Choroid plexus epithelial cell (primary cell): ENCODE measurements at places on chromosomes 7 and 10.

DNA sequence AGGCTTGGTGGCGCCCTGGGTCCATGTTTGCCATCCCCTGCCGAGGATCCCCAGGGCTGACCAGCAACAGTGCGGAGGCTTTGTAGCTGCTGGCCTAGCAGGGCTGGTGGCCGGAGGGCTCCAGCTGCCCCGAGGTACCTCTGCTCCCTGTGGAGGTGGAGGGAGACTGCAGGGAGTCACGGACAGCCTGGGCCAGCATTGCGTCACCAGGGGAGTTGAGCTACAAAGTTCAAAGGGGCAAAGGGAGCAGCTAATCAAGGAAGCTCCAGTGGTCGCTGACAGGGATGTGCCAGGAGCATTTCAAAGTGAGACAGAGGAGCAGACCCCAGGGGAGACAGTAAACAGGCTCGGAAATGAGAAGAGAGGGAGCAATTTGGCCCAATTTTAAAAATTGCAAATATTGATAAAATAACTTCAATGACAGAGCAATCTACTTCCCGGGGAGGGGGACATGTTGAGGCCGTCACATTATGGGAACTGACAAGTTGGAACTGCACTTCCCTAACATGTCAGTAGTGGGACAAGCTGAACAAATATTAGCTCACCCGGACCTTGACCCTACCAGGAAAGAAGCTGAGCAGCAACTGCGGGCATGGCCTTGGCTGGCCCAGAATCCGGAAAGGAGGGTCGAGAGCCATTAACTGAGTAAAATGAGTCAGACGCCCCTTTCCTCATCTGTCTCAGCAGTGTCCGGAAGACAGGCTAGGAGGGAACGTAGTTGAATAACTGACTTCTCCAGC lies 39.4 kb downstream of the BTBD16 start:
- DNase-seq = peak; percentile 41

DNA sequence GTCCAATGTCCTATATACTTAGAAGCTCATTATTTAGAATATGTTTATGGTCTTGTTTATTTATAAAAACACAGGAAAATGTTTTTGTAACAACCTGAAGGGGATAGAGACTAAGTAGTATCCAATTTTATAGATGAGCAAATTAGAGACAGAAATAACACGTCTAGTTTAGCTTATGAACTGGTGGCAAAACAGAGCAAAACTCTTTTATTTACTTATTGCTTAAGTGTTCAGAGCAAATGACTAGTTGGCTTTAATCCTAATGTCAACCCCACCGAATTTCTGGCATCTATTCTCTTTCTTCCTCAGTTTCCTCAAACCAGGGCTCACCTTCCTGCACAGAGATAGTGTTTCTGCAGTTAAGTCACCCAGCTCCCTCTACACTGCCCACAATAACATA lies 792.8 kb downstream of the REEP3 start:
- DNase-seq = no peak

GRCh38 chr10:62199584-62199983 lies 69.1 kb downstream of the RTKN2 start:
- peak; percentile 4 for DNase-seq

DNA sequence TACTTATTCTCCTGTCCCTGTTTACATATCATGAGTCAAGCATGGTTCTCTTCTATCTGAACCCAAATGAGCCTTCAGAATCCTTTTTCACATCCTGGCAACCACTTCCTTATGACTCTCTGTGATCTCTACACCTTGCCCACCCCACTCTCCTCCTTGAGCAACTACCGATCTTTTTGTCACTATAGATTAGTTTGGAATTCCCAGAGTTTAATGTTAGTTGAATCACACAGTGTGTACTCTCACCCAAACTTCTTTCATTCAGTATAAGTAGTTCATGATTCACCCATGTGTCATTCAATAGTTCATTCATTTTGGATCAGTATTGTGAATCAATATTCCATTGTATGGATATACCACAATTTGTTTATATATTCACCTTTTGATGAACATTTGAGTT lies 55.3 kb downstream of the TFAM start:
- DNase-seq = no peak

- DNase-seq = no peak
These were observed 34.5 kb upstream of the GSAP start for GRCh38 chr7:77450613-77451012.

- no peak for DNase-seq
These were observed 37.6 kb upstream of the GPR22 start for GRCh38 chr7:107432261-107432660.

DNA sequence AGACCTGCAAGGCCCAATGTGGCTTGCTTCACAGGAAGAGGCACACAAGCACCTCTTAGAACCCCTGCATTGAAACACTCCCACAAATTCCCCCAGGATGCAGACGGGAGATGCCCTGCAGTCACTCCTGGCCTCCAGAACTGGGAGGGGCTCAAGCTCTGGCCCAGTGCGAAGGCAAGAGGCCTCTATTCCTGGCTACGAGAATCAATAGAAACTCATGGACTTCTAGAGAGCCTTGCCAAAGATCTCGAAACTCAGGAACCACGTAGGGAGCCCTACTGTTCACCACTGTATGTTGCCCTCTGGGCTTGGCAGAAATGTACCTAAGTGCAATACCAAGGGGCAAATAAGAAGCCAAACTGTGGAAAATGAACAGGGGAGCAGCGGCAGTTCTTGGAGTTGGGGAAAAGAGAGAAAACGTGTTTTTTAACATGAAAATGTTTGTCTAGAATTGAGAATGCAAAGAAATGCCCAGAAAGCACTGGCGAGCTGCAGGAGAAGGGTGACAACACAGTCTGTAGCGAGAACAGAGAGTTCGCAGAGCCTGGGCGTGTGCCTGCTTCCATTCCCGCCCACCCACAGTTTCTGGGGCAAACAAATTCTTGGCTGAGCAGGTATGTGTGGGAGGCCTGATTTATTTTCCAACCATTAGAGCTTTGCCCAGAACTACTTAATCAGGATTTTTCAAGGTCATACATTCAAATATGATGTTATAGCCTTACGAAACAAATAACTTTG lies 260.5 kb upstream of the KLF14 start:
- DNase-seq = peak; percentile 28

DNA sequence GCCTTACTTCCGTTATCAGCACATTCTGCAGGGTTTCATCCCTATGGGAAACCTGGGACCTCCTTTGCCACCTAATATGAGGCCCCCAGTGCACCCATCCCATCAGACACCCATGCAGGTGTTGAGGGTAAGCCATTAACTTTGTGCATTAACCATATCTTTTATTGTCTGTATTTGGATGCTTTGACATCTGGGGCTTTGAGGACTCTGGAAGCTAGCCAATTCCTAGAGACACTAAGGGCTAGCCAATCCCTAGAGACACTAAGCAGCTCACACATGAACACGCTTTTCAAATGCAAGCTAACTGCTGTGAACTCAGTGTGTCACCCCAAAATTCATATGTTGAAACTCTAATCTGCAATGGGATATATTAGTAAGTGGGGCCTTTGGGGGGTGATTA lies 272.5 kb upstream of the COBL start:
- DNase-seq = no peak

GRCh38 chr10:21910798-21911197 lies 92.7 kb downstream of the DNAJC1 start:
- DNase-seq = no peak

DNA sequence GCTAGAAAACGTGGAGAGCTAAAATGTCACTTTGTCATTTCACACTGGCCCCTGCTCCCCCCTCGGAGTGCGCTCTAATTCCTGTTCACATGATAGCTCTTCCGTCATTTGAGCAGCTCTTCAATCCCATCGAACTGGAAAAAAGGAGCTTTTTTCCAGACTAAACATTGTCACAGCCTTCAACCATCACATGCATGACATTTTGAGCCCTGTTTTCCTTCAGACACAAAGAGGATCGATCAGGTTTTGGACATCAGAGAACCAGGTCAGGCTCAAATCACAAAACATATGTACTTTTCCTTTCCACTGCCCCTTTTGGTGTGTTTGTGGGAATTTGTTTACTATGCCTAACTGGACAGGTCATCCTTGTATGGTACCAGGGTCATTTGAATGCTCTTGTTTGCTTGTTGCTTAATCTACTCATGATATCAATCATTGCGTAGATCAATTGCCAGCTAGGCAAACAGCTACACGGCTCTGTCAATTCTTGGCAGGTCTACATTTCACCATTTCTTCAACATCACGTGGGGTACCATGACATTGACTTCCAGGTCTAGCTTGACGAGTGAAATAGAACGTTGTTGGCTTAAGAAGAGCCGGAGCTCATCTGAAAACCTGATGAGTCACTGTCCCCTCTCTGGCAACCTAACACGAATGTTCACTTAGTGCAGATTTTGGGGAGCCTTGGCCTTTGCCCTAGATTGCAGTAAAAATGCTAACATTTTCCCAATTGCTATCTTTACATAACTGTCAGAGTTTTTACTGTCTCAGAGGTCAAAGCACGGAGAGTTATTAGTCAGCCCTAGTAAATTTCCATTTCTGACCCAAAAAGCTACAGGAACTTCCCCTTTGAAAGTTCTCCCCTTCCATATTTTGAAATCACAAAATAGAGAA lies 87.3 kb downstream of the LYZL2 start:
- DNase-seq = peak; percentile 63

DNA sequence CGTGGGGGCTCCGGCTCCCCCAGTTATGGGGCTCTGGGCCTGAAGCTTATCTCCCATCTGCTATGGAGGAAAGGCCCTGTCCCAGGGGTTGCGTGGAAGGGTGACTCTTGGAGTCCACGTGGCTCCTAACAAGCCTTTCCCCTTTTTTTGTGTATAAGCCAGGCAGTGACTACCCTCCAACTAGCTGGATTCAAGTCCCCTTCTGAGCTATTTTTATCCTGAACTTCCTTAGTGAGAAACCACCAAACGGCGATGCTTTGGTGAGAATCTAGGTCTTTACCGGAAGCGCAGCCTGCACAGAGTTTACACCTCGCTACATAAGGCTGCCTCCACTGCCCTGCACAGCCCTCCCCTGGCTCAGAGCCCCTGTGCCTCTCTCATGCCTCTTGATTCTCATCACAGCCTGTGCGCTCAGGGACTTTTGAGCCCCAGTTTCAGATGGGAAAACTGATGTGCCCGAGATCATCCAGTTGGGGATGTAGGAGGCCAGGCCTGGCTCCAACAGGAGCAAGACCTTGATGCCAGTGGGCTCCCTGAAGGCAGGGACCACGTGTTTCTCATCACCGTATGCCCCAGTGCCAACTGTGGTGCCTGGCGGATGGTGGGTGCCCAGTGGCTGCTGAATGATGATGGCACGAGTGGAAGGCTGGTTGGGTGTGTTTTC lies 102.3 kb upstream of the PPIF start:
- no peak for DNase-seq

DNA sequence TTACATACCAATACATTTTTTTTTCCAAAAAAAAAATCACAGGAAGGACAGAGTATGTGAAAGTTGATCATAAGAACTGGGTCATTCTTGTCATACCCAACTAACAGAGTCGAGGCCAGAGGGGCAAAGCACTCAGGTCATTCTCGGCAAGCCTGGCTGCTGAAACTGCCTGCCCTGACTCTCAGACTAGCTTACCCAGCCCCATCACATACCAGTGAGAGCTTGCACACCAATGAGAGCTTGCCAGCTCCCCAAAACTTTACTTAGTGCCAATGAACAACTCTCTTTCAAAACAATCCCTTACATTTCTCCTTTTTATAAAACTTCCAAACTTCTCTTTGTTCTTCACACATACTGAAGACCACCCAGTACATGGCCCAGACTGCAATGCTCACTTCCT lies 48.9 kb downstream of the VOPP1 start:
- no peak for DNase-seq

DNA sequence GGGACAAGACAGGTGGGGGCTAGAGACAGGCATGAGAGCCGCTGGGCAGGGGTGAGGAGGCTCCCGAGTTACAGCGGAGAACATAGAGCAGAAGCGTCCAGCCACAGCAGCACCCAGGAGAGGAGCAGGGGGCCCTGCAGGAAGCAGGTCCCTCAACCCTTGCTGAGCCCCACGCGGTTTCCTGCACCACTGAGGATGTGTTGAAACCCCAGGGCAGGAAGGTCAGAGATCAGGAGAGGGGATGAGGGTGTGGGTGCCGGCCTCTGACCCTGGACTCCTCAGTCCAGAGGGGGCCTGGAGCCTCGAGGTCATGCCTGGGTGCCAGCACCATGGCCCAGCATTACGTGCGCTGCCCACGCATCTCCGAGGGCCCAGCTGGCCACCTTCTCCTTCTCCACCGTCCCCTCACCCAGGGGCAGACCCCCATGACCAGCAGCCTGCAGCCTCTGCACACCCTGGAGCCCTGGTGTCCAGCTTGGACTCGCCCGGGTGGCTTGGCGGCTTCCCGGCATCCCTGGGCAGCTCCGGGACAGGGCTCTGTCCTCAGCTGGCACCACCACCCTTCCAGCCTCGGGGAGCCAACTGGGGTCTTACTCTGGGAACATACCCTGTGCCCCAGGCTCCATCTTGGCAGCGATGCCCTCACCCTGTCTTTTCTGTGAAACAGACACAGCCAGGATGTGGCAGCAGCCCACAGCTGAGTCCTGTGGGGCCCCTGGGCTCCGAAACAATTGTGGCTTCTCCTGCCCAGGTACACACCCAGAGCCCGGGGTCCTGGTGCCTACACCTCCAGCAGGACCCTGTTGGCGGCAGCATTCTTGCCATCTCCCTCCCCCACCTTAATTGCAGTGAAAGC lies 52.0 kb downstream of the STK32C start:
- no peak for DNase-seq

- DNase-seq = no peak
These were observed 229.5 kb upstream of the PLXNA4 start for GRCh38 chr7:132805766-132806165.

- DNase-seq = peak; percentile 73
These were observed 46.4 kb downstream of the ESYT2 start for GRCh38 chr7:158782761-158783401.

DNA sequence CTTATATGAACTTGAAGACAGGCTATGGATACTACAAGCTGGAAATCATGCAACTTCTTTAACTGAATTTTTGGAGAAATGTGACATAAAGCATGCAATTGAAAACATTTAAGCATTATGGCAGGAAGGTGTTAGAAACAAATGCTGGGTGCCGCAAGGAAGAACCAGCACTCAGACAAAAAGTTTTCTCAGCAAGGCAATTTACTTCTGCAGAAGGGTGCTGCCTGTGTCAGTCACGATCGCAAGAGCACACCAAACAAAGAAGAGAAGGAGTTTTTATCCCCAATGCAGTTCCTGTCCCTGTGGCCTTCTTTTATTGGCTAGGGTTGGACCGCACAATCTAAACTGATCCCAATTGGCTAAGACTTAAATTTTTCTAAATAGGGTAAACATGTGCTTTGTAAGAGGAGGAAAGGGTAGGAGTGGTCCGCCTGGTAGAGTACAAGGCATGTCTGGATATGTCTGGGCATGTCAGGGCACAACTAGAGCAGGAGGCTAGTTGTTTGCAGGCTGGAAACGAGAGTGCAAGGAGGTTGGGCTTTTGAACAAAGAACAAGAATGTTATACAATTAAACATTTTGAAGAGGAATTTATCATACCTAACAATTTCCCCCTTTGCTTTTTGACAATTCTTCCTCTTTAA lies 109.6 kb upstream of the FAM3C start:
- no peak for DNase-seq

DNA sequence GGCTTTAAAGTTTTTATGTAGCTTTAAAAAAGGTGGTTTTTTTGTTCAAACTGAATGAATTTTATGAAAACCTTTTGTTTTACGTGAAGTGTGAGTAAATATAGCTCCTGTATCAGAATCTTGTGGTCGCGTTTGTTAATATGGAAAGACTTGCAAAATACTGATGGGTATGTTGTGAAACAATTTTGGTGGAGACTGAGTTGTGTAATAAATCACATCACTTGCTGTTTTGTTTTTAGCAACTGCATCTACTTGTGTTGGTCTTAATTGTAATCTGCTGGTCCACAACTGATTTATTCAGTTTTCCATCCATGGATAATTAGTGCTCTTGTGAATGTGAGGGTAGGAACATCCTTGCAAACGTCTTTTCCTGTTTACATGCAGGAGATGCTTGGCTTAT lies 10.5 kb downstream of the PLXDC2 start:
- peak; percentile 88 for DNase-seq

- DNase-seq = peak; percentile 32
These were observed 8.0 kb downstream of the VSIR start for GRCh38 chr10:71765176-71765904.
